ENCODE measurements at places on chromosomes 4 and X.

- no peak for DNase-seq
These were observed 35.4 kb downstream of the FABP2 start for GRCh38 chr4:119286377-119287002.

GRCh38 chrX:109345856-109346255 is 136.0 kb downstream of the GUCY2F start:
- no peak for DNase-seq

DNA sequence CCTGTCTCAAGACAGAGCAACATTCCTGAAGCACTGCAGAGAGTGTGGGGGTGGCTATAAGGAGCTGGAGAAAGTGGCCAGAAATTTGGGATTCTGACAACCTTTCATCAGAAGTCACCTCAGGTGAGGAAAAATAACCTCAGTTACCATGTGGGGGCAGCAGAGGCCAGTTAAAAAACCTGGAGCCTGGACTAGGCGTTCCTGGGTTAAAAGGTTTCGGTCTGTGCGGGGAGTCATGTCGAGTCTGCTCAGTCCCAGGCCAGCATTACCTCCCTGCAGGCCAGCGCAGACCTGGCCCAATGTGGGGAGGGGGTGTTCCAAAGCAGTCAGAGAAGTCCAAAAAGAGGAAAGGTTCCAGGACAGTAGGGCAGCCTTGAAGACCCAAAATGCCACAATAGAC is 10.9 kb upstream of the NALF2 start:
- DNase-seq, result no peak

- DNase-seq, result no peak
These were observed 40.6 kb downstream of the DOCK11 start for GRCh38 chrX:118536204-118536603.

DNA sequence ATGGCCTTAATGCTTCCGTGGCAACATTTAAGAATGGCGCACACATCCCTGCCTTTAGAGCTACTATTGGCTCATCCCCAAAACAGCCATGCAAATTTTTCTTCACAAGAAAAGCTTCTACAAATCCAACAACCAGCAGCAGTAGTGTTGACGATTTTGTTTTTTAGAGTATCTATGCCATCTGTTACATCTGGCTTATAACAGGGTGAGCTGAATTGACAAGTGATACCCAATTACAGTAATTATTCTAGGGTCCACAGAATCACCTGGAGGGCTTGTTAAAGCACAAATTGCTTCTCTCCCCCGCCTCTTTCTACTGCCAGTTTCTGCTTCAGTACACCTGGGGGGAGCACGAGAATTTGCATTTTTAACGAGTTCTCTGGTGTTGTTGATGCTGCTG is 34.1 kb downstream of the DCHS2 start:
- no peak for DNase-seq

- DNase-seq, result no peak
These were observed 14.1 kb downstream of the HPSE start for GRCh38 chr4:83320548-83320947.

Data from DMS153 (cell line).